Muscle of leg (tissue), 16 donors: ENCODE measurements at places on chromosomes 5 and 9. TPM values are rescaled to one million over a fixed set of nuclear protein-coding genes. Genes with fewer than 3 reads are reported as not detected.
A peak's percentile ranks its signal among the peaks of the same experiment; 100 is the strongest.

ACSL6 gene
- total RNA-seq, result 0.62 TPM

ITGA1 gene
- total RNA-seq, result 36.5 TPM

SEMA6A gene
- 32.7 TPM for total RNA-seq

CORO2A gene
- 0.13 TPM for total RNA-seq

ZMAT2 gene
- total RNA-seq, result 68.5 TPM

NOTCH1 gene
- total RNA-seq, result 16.7 TPM

ROR2 gene
- total RNA-seq, result 5.2 TPM

GRCh38 chr9:650362-650761 is 191.1 kb upstream of the DMRT1 start:
- no peak for DNase-seq
- H3K4me1 ChIP-seq, result peaks cover 13% of the 10 kb centered on the region
- no peaks in the 10 kb centered on the region for H3K36me3 ChIP-seq
- no peaks in the 10 kb centered on the region for H3K27me3 ChIP-seq
- no peak overlapping the region for H3K27ac ChIP-seq

GRCh38 chr5:172751761-172752510 is 19.1 kb downstream of the DUSP1 start:
- no peaks in the 10 kb centered on the region for H3K36me3 ChIP-seq
- H3K4me1 ChIP-seq, result peaks cover 37% of the 10 kb centered on the region
- no peaks in the 10 kb centered on the region for H3K27me3 ChIP-seq
- H3K4me3 ChIP-seq, result no peak overlapping the region
- H3K27ac ChIP-seq, result peak overlapping the region; percentile 53
- DNase-seq, result no peak

GRCh38 chr5:76874088-76874581 is 24.3 kb downstream of the S100Z start:
- no peak for DNase-seq
- H3K27ac ChIP-seq, result no peak overlapping the region
- H3K4me1 ChIP-seq, result no peaks in the 10 kb centered on the region

GRCh38 chr5:5751987-5752386 is 329.5 kb downstream of the ICE1 start:
- H3K36me3 ChIP-seq, result no peaks in the 10 kb centered on the region
- H3K4me1 ChIP-seq, result no peaks in the 10 kb centered on the region

GRCh38 chr9:113542741-113543140 is 79.2 kb downstream of the RGS3 start:
- H3K36me3 ChIP-seq, result no peaks in the 10 kb centered on the region
- H3K27me3 ChIP-seq, result peaks cover 5% of the 10 kb centered on the region
- H3K4me3 ChIP-seq, result no peak overlapping the region

DNA sequence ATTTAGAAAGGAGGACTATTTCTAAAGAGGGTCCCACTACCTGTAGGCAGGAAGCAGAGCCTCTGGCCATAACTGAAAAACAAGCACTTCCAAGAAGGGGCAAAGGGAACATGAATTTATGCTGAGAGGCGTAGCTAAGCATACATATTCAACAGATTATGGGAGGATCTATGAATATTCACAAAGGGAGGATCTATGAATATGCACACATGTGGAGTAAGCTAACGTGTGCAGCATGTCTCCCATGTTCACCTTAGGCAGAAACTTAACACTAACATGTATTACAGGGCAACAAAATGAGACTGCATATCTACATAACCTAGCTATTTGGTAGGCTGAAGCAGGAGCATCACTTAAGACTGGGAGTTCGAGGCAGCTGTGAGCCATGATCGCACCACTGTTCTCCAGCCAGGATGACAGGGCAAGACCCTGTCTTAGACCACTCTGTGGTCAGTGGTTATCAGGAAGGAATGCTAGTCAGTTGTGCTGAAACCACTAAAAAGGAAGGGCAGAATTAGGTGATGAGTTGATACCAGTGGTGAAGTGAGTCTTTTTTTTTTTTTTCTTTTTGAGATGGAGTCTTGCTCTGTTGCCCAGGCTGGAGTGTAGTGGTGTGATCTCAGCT is 20.8 kb downstream of the FXN start:
- no peaks in the 10 kb centered on the region for H3K27me3 ChIP-seq
- peaks cover 26% of the 10 kb centered on the region for H3K36me3 ChIP-seq
- H3K27ac ChIP-seq, result no peak overlapping the region
- DNase-seq, result no peak
- H3K4me1 ChIP-seq, result no peaks in the 10 kb centered on the region

GRCh38 chr9:29449306-29449705 is 1876.0 kb upstream of the C9orf72 start:
- H3K4me3 ChIP-seq, result no peak overlapping the region
- H3K27ac ChIP-seq, result no peak overlapping the region
- no peaks in the 10 kb centered on the region for H3K4me1 ChIP-seq
- no peaks in the 10 kb centered on the region for H3K27me3 ChIP-seq

DNA sequence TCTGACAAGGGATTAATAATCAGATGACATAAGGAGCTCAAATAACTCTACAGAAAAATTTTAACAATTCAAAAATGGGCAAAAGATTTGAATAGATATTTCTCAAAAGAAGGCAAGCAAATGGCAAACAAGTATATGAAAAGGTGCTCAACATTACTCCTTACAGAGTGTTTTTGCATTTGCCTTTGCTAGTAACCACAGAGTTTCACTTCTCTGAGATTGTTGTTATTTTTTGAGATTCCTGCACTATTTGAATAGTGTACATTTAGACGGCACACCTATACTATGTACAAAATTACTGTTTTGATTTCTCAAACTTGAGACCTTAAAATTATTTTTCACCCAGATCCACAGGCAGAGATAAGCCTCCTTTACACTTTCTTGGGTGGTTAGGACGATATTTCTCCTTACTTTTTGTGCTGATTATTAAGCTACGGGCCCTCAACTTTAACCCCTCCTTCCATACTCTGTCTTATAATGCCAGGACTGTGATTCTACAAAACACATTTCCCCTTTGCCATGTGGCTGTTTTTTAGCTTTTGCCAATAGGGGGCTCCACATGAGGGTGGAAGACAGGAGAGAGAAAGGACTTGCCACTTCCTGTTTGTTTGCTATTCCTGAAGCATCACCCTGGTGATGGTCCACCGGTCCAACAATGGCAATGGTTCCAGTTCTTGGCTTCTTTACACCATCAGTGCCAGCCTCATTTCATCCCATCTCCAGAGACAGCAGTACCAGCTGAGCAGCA is 65.0 kb upstream of the DAP start:
- no peaks in the 10 kb centered on the region for H3K4me1 ChIP-seq
- DNase-seq, result no peak
- H3K27me3 ChIP-seq, result no peaks in the 10 kb centered on the region
- no peak overlapping the region for H3K4me3 ChIP-seq
- H3K36me3 ChIP-seq, result no peaks in the 10 kb centered on the region
- no peak overlapping the region for H3K27ac ChIP-seq

DNA sequence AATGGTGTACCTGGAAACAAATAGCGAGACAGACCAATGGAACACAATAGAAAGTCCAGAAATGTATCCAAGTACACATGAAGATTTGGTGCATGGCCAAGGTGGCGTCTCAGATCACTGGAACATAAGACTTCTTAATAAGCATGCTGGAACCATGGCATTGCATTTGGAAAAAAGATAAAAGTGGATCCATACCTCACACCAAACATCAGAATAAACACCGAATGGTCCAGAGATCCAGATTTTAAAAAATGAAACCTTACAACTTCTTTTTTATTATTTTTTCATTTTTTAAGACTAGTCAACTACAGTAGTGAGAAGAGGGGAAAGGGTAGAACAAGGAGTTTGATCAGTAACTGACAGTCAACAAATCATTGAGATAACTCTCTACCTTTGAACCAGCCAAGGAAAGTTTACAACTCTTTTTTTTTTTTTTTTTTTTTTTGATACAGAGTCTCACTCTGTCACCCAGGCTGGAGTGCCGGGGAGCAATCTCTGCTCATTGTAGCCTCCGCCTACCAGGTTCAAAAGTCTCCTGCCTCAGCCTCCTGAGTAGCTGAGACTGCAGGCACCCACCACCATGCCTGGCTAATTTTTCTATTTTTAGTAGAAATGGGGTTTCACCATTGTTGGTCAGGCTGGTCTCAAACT is 8.8 kb upstream of the DUSP1 start:
- H3K4me3 ChIP-seq, result no peak overlapping the region
- peaks cover 8% of the 10 kb centered on the region for H3K4me1 ChIP-seq
- no peaks in the 10 kb centered on the region for H3K36me3 ChIP-seq
- DNase-seq, result no peak
- H3K27me3 ChIP-seq, result no peaks in the 10 kb centered on the region

DNA sequence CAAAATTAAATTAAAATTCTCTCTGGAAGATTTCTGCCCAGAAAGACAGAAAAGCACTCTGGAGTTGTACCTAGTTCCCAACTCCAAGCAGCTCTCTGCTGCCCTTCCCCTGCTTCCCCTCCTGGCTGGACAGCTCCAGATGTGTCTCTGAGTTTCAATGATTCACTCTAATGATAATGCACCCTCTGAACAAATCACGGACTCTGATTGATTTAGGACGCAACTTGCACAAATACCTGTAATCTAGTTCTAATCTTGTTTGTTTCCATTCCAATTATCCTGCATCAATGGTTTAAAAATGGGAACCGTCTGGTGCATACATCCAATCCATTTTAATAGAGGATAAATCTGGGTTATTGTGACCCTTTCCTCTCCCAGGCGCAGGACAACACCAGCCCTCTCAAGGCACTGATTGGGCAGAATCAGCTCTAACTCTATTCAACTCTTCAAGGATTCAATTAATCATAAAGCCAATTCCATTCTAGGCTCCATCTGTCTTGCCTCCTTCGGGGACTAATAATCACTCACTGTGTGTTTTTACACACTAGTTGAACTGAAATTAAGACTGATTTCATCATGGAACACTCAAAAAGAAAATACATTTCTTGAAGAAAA is 111.2 kb upstream of the LRRTM2 start:
- no peak overlapping the region for H3K27ac ChIP-seq
- no peak overlapping the region for H3K4me3 ChIP-seq
- H3K36me3 ChIP-seq, result no peaks in the 10 kb centered on the region
- H3K27me3 ChIP-seq, result no peaks in the 10 kb centered on the region
- H3K4me1 ChIP-seq, result peaks cover 4% of the 10 kb centered on the region

DNA sequence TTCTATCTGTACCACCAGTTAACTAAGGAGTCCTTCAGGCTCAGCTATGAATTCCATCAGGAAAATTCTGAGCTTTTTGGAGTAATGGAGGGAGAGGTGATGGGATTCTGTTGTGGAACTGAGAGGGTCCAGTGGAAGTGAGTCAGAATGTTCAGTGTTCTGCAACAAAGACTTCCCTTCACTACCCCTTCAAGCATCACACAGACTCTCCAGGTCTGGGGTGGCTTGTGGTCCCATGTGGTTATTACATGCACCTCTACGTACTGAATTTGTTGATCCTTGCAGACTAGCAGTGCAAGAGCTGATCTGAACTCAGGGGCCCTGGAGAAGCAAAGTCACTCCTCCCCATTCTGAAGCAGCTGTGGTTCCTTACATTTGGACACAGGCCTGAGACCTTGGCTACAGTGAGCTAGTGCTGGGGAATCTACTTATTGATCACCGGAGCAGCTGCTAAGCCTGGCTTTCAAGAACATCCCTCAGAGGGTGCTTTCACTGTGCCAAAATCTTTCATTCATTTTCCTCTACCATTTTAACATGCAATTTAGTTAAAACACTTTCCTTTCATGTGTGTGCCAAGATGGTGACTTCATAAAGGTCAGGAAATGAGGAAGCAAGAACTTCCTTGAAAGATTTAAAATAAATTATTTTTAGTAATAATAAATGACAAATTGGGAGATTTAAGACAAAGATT is 75.0 kb upstream of the TNC start:
- no peak overlapping the region for H3K4me3 ChIP-seq
- no peak overlapping the region for H3K27ac ChIP-seq
- H3K27me3 ChIP-seq, result no peaks in the 10 kb centered on the region
- peak; percentile 96 for DNase-seq
- H3K4me1 ChIP-seq, result peaks cover 16% of the 10 kb centered on the region
- H3K36me3 ChIP-seq, result no peaks in the 10 kb centered on the region

GRCh38 chr5:74400067-74400466 is 240.5 kb downstream of the ENC1 start:
- H3K27me3 ChIP-seq, result no peaks in the 10 kb centered on the region
- H3K27ac ChIP-seq, result no peak overlapping the region
- DNase-seq, result no peak
- H3K4me1 ChIP-seq, result peaks cover 5% of the 10 kb centered on the region
- H3K36me3 ChIP-seq, result no peaks in the 10 kb centered on the region

- DNase-seq, result no peak
- H3K36me3 ChIP-seq, result peaks cover 52% of the 10 kb centered on the region
- no peaks in the 10 kb centered on the region for H3K27me3 ChIP-seq
- H3K4me1 ChIP-seq, result peaks cover 30% of the 10 kb centered on the region
- H3K27ac ChIP-seq, result no peak overlapping the region
Observed at GRCh38 chr9:133371261-133371711, 4.6 kb downstream of the SURF4 start.

DNA sequence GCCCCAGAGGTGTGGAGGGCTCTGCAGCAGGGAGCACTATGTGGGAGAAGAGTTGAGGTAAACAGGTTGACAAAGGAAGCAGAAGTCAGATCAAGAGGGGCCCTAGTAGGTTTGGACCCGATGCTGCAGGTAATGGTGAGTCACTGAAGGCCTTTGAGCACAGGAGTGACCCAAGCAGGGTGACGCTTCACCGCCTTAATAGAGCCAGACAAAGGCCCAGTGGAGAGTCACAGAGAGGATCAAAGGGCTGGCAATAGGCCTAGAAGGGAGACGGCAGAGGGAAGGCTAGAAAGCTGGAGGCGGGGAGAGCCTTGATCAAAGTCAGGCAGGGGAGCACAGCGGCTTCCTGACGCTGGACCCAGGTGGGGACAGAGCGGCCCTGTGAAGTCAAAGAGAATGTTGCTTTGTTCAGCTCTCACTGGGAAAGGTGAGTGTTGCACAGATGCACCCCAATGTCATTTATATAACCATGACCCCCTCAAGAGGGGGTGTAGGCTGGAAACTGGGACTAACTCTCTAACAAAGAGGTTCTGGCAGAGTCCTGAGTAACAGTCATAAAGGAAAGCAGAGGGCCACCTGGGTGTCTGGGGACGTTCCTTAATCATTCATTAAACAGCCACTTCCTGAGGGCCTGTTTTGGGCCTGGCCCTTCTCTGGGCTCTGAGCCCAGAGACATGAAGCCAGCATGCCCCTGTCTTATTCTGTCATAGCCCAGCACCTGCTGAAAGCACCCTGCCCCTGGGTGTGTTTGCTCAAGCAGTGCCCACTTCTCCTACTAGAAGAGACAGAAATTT is 9.8 kb upstream of the CPLX2 start:
- H3K4me1 ChIP-seq, result no peaks in the 10 kb centered on the region
- H3K4me3 ChIP-seq, result no peak overlapping the region
- H3K27me3 ChIP-seq, result no peaks in the 10 kb centered on the region
- DNase-seq, result no peak
- H3K36me3 ChIP-seq, result no peaks in the 10 kb centered on the region

DNA sequence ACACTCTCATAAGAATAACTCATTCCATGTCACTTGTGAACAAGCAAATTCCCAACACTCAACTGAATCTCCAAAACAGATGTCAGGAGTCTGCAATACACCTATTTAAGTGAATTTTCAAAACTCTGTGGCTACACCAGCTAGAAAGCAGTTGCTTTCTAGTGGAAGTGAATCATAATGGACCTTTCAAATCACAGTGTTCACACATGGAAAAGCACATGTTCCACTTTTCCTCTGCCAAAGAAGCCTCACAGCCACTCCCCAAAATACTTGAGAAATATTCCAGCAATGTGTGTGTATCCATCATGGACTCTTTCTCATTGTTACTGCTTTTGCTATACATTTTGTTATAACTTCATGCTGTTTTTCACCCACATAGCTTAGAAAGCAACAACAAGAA is 17.4 kb downstream of the MARCHF3 start:
- H3K36me3 ChIP-seq, result no peaks in the 10 kb centered on the region
- H3K27ac ChIP-seq, result no peak overlapping the region
- H3K4me1 ChIP-seq, result peaks cover 2% of the 10 kb centered on the region
- no peaks in the 10 kb centered on the region for H3K27me3 ChIP-seq
- no peak overlapping the region for H3K4me3 ChIP-seq
- DNase-seq, result peak; percentile 69
